NCI-H2029 treated with DMSO at 0.1 percent for 48 hours (cell line): ENCODE measurements at places on chromosomes 7 and 10.

GRCh38 chr10:59558066-59558465, 151.6 kb downstream of the SLC16A9 start:
- DNase-seq: no peak

- no peak for DNase-seq
These were observed 83.9 kb upstream of the UNC5B start for GRCh38 chr10:71128311-71128980.

DNA sequence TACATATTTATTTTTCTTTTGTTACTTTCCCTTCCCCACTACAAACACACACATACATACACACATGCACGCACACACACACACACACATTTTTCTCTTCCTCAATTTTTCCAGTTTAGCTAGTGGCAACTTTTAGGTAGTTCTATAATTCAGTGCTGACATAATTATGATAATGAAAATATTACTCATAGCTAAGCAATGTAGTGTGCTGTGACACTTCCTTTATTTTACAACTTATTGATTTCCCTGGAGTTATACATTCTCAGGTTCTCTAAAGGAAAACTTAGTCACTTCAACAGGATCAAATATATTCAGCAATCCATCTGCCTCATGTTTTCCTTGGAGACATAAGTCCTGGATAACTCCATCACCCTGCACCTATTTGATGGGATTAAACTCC, 151.6 kb downstream of the CACNA2D1 start:
- DNase-seq: no peak

GRCh38 chr10:12586741-12587140, 237.4 kb downstream of the CAMK1D start:
- DNase-seq: no peak

- DNase-seq: no peak
These were observed 641.4 kb upstream of the MGMT start for GRCh38 chr10:128825626-128826025.

- peak; percentile 12 for DNase-seq
These were observed at the start of gene SVIL for GRCh38 chr10:29634764-29635625. TSS of gene SVIL (minus strand) at chr10:29634971. CDS start at chr10:29555058, 79,913 bp downstream.

DNA sequence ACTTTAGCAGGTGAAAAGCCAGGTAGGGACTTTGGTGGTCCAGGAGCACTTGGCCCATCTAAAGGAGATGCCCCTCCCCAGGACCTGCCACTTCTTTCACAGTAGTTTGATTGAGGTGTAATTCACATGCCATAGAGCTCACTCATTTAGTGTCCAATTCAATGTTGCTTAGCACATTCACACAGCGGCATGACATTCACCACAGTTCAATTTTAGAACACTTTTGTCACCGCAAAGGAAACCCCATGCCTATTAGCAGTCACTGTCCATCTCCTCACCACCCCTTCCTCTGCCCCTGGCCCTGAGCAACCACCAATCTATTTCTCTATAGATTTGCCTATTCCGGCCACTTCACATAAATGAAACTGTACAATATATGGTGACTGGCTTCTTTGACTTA, 211.6 kb upstream of the ZMIZ1 start:
- no peak for DNase-seq

DNA sequence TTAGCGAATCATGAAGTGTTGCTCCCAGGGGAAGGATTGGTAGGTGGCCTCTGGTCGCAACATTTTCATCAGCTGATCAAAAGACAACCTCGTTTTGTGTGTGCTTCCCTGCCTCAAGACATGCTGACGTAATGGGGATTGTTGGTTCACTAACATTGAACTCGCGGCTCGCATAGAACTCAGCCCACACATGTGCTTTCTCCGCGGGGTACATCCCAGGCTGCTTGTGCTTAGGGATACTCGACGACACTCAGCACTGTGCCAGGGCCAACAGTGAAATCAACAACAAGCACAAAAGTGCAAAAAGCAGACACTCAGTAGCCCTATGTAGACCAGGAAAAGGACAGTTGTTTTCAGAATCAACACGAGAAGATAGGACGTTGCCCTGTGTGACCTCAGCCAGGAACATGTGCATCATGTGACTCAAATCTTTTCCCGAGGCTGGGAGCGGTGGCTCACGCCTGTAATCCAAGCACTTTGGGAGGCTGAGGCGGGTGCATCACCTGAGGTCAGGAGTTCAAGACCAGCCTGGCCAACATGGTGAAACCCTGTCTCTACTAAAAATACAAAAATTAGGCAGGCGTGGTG, 20.8 kb downstream of the WIPI2 start:
- DNase-seq: no peak

DNA sequence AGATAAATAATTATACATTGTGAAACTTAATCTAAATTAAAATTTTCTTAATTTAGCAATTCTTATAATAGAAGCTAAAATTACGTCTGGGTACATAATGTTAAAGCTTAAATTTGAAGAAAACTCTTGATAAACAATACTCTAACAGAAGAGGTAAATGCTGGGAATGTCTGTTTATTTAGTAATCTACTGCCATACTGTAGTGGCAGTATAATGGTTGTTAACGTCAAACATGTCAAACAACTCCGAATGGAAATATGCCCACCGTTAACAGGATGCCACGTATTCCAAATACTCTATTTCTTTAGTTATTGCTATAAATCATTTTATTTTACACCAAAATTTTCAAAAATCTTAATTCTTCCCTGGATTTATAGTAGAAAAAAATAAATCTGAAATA, 40.0 kb upstream of the PTPN12 start:
- DNase-seq: peak; percentile 92

GRCh38 chr7:41792120-41792519, 89.2 kb upstream of the INHBA start:
- DNase-seq: no peak

DNA sequence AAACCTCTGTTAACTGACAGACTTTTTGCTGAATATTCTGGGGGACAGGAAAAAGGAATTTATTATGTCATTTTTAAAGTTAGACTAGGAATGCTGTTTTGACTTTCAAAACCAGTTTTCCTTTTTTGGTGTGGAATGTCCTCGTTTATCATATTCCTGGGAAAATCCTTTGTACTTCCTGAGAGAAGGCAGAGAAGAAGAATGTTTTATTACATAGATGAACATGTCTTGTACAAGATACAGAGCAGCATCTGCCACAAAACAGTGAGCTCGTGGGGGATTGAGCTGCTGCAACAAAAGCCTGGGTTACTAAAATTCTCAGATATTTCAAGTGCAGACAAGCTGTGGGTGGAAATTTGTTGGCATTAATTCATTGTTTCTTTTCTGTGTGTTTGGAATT, 20.2 kb downstream of the MCU start:
- DNase-seq: no peak

DNA sequence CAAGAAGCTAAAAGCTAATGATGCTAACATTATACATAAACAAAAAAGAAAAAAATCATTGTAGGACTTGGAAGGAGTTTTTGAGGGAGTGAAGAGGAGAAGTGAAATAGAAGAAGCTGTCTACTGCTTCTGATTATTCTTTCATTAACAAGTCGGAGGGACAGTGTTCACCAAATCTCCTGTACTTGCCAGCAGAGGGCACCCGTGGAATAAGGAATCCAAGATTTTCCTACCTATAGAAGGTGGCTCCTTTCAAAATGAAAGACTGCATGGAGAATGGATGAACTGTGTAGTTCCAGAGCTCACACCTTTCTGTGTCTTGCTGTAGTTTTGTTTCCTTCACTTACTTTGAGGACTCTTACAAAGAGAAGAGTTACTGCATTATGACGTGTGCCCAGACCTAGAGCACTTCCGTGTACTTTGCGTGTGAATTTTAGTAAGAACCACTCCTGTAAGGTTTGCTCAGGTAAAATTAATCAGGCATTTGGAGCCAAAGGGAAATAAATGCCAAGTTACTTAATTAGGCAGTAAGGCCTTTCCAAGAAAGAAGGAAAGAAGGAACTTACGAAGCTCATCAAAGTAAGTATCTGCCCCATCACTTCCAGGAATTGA, 145.1 kb downstream of the SEMA3D start:
- no peak for DNase-seq

DNA sequence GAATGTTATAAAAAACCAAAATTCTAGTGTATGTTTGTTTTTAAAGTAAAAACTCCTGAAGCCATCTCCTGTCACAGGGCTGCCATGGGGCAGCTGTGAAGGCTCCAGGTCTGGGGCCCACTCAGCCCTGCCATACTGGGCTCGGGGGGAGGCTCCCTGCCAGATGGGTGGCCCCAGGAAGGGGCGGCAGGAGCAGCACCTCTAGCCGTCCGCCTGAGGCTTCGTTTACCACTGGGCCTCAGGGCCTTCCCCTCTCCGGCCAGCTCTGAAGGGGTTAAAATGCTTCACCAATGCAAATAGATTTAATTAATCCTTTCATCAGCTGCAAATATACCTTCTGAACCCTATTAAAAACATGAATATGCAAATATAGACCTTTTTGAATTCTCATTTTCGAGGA, 139.0 kb downstream of the ELFN1 start:
- no peak for DNase-seq

- no peak for DNase-seq
These were observed 73.9 kb upstream of the ARMC3 start for GRCh38 chr10:22853906-22854447.

- DNase-seq: no peak
These were observed 100.5 kb downstream of the INPP5A start for GRCh38 chr10:132638130-132638515.

DNA sequence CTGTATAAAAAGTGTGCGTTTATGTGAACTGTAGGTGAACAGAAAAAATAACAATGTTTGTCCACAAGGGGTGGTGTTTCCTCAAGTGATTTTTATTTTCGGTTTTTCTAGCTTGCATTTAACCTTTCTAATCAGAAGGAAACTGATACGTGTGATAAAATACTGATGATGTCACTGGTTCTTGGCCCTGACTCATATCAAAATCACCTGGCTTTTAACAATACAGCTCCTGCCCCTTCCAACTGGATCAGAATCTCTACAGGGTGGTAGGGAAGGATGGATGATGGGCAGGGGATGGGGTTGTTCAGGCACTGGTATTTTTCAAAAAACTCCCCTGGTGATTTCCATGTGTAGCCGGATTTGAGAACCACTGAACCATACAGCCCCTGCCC, 10.9 kb downstream of the NPFFR1 start:
- DNase-seq: no peak

DNA sequence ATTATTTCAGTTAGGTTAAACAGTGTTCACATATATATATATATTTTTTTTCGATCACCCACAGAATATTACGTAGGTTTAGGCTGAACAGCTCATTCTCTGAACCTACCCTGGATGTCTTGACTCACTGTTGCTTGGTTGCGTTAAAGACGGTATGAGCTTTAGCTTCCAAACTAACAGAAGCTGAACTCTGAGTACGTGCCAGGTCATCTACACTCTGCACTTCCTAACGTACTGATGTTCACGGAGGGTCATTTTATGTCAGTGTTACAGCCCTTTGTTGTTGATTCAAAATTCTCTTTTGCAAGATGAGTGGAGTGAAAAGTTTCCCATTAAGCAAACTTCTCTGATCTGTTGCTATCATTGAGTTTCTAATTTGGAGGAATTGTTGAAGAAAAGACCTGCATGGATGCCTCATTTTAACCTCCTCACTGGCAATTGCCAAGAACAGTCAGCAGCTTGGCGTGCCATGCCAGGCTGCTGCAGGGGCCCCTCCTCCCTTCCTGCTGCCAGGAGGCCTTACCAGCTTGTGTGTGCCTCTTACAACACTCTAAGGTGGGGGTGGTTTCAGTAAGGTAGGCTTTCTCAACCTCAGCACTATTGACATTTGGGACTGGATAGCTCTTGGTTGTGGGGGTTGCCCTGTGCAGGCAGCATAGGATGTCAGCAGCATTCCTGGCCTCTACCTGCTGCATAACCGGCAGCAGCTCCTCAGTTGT, 44.3 kb downstream of the INSYN2A start:
- DNase-seq: no peak

GRCh38 chr7:132160611-132161532, 415.4 kb downstream of the PLXNA4 start:
- DNase-seq: peak; percentile 9

- DNase-seq: no peak
These were observed 59.1 kb downstream of the CNTNAP2 start for GRCh38 chr7:146175716-146176115.

DNA sequence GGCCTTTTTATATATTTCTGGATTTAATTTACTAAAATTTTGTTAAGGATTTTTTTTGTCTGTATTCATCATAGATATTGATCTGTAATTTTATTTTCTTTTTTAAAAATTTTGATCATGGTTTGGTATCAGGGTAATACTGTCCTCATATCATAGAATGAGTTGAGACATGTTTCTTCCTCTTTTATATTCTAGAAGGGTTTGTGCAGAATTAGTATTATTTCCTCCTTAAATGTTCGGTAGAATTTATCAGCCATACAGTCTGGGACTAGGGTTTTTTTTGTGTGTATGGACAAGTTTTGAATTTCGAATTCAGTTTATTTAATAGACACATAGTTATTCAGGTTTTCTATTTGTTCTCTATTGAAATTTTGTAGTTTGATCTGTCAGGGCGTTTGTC, 54.0 kb downstream of the SHOC2 start:
- DNase-seq: no peak

GRCh38 chr7:44541-44896, 147.9 kb upstream of the FAM20C start:
- DNase-seq: no peak

DNA sequence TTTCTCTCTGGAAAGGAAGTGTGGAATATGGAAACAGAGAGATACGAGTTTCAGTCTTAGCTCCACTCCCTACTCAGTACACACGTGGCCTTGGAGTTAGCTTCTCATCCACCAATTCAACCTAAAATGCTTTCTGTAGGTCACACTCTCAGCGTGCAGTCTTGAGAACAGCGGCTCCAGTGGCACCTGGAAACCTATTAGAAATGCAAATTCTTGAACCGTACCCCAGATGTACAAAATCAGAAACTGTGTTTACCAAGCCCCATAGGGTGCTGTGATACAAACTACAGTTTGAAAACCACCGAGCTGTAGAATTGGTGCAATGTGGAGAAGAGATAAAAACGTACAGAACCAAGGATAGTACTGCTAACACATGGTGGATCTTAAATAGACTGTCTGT, 91.1 kb upstream of the SP4 start:
- DNase-seq: no peak

GRCh38 chr7:127932496-127932895, 98.7 kb downstream of the LRRC4 start:
- DNase-seq: no peak

DNA sequence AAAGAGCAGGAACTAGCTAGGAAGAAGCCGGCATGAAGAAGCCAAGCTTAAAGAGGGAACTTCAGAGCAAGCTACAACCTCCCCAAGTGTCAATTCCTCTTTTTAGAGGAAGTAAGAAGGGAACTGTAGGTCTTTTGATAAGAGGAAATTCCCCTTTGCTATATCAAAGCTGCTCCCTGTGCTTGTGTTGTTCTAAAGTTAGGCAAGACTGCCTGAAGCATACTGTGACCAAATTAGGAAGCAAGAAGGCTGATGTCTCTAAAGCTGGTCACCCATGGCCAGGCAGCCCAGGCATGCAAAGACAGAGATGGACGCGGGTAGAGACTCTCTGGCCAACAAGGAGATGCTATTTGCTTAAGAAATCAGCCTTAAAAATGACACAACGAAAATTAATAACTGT, 87.9 kb downstream of the RNF216 start:
- DNase-seq: no peak

DNA sequence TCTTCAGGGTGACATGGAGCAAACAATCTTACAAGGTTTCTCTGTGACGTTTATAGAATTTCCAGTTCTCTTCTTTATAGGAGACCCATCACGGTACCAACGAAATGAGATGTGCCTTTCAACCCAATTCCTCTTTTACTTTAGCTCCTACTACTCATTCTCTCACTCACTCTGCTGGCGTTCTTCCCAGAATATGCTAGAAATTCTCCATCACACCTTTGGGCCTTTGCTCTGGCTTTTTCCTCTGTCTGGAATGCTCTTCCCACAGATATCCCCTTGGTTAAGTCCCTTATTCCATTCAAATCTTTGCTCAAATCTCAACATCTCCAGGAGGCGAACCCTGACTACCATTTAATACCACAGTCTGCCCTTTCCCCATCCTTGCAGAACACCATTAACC, 39.0 kb downstream of the SEMA3C start:
- no peak for DNase-seq
